CD4-positive, alpha-beta T cell (primary cell): ENCODE measurements at places on chromosomes 1 and 21. TPM values are rescaled to one million over a fixed set of nuclear protein-coding genes. Genes with fewer than 3 reads are reported as not detected.

Gene IFNLR1
- total RNA-seq: 1.3 TPM

DNA sequence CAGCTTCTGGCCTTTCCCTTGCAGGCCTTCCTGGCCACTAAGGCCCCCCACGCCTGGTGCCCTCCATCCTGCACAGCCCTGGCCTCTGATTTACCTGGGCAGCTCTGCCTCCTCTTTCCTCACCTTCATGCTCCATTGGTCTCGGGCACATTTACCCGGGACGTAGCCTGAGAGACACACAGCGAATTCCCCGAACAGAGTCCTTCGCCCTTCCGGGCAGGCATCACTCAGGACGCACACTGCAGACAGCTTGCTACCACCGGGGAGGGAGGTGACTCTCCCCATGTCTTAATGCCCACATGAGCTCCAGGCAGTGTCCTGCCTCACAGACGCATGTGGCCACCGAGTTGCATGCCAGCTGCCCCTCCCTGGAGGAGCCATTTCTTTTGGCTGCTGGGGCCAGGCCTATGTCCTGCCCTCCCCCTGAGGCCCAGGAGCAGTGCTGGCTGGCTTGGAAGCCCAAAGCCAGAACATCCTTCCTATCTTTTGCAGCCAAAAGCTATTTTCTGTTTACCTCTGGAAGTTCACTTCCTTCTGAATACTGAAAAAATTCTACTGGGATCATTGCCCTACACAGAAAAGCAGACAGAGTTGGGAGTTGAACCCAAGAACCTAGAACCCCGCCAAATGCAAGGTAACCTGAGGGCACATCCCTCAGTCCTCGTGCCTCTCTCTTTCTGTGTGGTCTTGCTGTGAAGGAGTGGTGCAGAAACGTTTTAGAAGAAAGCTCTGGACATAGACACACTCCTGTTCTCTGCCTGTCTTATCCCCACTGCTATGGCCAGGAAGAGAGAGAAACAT is 209.5 kb downstream of the TOMM20 start:
- H3K36me3 ChIP-seq: no peaks in the 10 kb centered on the region
- H3K27me3 ChIP-seq: no peaks in the 10 kb centered on the region
- no peak overlapping the region for H3K27ac ChIP-seq
- H3K4me1 ChIP-seq: peaks cover under 1% of the 10 kb centered on the region
- DNase-seq: no peak
- no peak overlapping the region for H3K4me3 ChIP-seq

DNA sequence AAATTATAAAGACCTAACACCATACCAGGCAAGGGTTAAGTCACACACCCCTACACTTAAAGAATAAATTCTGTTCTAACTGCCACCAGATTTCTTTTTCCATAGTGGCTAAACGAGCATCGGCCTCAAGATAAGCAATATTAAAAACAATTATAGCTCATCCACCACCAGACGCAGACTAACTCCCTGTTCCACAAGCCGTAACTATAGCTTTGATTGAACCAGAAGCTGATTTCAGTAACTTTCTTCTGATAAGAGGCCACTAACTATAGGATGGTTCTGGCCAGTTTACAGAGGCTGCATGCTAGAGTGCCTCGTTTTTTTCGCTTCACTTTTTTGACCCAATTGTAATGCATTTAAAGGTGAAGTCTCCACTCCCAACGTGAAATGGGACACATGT is 238.8 kb downstream of the MRPL39 start:
- no peak overlapping the region for H3K27ac ChIP-seq
- no peaks in the 10 kb centered on the region for H3K36me3 ChIP-seq
- no peak for DNase-seq

Gene CDK11B
- 52.0 TPM for total RNA-seq

DNA sequence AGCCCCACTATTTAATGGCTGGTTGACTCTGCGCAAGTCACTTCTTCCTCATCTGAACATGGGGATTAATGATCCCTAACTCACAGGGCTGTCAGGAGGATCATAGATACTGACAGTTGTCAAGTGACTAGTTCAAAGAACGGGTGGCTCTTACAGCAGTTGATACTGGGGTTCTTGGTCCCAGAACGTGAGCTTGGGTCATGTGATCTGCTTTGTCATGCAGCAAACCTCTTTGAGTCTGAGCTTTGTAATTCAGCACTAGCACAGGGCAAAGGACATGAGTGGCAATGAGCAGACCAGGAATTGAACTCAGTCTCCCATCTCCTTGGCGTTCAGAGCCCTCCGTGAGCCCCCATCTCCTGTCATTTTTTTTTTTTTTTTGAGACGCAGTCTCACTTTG is 64.4 kb downstream of the TRABD2B start:
- no peak overlapping the region for H3K27ac ChIP-seq
- no peaks in the 10 kb centered on the region for H3K4me1 ChIP-seq
- no peaks in the 10 kb centered on the region for H3K36me3 ChIP-seq
